ENCODE measurements at places on chromosomes 1 and 21.

DNA sequence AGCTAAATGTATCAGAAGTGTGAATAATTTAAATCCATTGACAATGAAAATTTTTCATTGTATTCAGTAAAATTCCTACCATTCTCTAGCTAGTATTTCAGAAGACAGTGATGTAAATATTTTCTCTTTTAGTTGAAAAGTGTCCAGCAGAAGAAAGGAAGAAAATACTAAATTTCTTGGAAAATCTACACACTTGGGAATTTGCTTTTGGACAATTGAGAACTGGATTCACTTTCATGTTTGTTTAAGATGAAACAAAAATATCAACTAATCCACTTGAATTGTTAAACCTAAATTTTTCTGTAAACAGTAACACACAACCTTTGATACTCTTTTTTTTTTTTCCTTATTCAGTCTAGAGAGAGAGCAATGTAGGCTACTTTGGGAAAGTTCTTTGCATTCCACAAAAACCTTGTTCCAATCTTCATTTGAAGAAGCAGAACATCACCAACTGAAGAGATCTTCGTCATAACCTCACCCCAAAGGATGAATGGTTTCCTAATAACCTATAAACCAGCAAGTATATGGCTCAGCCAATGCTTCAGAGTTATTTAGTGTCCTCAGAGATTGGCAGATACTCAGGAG, 155.1 kb upstream of the GORAB start:
- DNase-seq = no peak

DNA sequence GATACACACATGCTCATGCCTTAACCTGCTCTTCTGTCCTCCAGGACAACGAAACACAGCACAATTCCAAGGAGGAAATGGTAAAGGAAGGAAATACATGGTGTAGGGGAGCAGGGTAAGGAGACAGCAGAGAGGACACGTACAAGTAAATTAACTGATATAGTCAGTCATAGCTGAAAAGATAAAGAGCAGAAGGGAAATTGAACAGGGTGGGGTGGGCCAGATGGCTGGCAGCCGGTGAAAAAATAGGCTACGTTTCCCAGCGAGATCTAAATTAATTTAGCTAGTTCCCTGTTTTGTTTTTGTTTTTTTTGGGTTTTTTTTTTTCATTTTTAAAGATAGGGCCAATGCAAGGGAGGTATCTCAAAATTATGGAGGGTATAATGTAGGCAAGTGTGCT, 109.2 kb downstream of the FAM78B start:
- no peak for DNase-seq

- no peak for DNase-seq
Observed at GRCh38 chr1:41963636-41964035, 44.9 kb upstream of the HIVEP3 start.

- DNase-seq = peak; percentile 19
Observed at GRCh38 chr1:204410688-204411450, 748 bp downstream of the PPP1R15B start.

GRCh38 chr1:91553177-91553591, 52.5 kb downstream of the CDC7 start:
- DNase-seq = no peak

- no peak for DNase-seq
Observed at GRCh38 chr1:221670081-221670480, 71.8 kb downstream of the DUSP10 start.

- DNase-seq = no peak
Observed at GRCh38 chr1:100423832-100424337, 71.6 kb downstream of the CDC14A start.

GRCh38 chr1:183810756-183811544, 6.0 kb downstream of the RGL1 start:
- DNase-seq = no peak

GRCh38 chr1:41774471-41774990, 144.2 kb downstream of the HIVEP3 start:
- DNase-seq = no peak
